ENCODE measurements at places on chromosomes 5 and 9.

DNA sequence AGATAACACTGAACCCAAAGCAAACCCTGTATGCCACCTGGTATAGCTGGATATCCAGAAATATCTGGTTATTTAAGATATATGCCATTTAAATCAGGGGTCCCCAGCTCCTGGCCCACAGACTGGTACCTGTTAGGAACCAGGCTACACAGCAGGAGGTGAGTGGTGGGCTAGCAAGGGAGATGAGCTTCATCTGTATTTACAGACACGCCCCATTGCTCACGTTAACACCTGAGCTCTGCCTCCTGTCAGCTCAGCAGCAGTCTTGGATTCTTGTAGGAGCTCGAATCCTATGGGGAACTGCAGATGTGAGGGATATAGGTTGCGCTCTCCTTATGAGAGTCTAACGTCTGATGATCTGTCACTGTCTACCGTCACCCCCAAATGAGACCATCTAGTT is 646.6 kb downstream of the TLE4 start:
- DNase-seq: no peak

GRCh38 chr5:157997991-157998504 is 139.1 kb upstream of the CLINT1 start:
- DNase-seq: no peak

DNA sequence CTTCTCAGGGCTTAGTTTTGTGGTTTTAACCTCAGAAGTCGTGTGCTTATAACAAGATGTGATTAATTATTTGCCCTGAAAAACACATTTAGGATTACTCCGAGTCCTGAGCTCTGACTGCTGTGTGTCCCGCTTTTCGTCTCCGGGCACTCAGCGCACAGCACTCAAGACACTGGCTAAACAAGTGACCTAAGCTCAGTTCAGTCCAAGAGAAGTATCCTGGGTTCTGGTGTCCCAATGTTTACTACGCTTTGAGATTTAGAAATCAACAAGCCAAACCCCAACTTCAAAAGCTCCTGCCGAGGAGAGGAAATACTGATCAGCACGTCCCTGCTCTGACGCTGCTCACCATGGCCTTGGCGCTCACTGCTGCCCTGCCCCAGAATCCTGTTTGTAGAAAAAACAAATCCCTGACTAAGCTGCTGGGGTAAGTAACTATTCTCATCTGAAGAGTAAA is 53.2 kb downstream of the IPPK start:
- DNase-seq: no peak

DNA sequence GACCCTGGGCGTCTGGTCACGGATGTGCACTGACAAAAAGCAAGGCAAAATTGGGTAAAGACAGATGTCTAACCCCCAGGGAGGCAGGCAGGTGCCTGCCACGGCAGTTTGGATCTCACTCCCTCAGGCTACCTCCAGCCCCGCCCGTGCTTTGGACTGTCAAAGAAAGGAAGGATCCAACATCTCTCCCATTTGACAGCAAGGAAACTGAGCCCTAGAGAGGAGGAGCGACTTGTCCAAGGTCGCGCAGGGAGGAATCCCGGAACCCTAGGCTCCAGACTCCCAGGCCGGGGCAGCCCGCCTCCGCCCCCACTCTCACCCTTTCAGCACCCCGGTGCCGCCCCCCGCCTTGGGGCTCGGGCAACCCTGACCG is 376 bp downstream of the GOLGA1 start:
- DNase-seq: no peak

Data from stimulated activated CD4-positive, alpha-beta T cell treated with anti-CD3 and anti-CD28 coated beads, Interleukin-1b, Interleukin-23, amount 100 ng/mL, for 24 hours (primary cell).